H7 (cell line): ENCODE measurements at places on chromosomes 7 and 10. TPM values are rescaled to one million over a fixed set of nuclear protein-coding genes. Genes with fewer than 3 reads are reported as not detected.

DNA sequence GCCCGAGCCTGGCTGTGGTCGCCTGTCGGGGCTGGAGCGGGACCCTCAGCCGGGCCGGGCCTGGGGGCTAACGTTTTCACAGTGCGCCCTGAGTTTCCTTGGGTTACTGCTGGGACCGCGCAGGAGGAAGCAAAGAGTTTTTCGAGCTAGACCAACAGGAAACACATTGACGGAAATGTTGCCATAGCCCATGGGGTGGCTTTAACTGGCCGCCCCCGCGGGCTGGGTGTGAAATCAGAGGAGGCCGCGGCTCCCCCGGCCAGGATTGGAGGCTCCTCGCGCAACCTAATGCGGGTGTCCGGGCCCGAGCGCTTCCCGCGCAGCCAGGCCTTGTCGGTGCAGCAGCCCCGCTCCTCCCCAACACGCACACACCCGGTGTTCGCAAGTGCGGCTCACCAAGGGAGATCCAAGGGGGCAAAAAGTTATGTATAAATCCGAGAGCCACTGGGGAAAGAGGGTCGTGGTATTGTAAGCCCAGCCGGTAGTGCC lies 1.9 kb downstream of the HHEX start:
- peak; percentile 77 for DNase-seq

GRCh38 chr10:34537629-34538231 lies 277.4 kb downstream of the PARD3 start:
- no peak for DNase-seq

GRCh38 chr10:113495553-113495952 lies 57.3 kb upstream of the HABP2 start:
- no peak for DNase-seq

The IRF5 gene
- 0.48 and 0.62 TPM in 2 replicates for total RNA-seq

The SYT15B gene
- total RNA-seq = 0.78 TPM in 1 of 2 replicates, not detected in the other

The ZNF800 gene
- 2.4 and 4.6 TPM in 2 replicates for total RNA-seq

- no peak for DNase-seq
Measured at GRCh38 chr7:77473229-77474005, 57.3 kb upstream of the GSAP start.

- DNase-seq = no peak
Measured at GRCh38 chr7:43803865-43804264, 45.4 kb downstream of the BLVRA start.

The POLR2J2 gene
- total RNA-seq = 0.83 and 1.7 TPM in 2 replicates

GRCh38 chr10:60362461-60362860 lies 27.2 kb downstream of the ANK3 start:
- DNase-seq = peak; percentile 27

DNA sequence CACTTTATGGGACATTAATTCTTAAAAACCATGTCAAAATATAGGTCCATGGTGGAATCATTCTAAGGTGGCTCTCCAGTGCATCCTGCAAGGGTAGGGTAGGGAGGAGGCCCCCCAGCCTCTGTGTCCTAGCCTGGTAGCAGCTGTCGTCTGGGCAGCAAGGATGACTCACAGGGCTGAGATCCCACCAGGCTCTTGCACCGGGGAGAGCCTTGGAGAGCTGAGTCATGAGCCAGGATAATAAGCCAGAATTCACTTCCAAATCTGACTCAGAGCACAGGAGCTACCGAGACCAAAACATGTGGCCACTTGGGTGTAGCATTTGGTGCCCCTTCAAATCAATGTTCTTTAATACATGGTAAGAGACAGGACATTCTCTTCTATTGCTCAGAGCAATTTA lies 298.5 kb downstream of the NEBL start:
- DNase-seq = no peak

The NUTM2B gene
- 0.11 and 0.59 TPM in 2 replicates for total RNA-seq

DNA sequence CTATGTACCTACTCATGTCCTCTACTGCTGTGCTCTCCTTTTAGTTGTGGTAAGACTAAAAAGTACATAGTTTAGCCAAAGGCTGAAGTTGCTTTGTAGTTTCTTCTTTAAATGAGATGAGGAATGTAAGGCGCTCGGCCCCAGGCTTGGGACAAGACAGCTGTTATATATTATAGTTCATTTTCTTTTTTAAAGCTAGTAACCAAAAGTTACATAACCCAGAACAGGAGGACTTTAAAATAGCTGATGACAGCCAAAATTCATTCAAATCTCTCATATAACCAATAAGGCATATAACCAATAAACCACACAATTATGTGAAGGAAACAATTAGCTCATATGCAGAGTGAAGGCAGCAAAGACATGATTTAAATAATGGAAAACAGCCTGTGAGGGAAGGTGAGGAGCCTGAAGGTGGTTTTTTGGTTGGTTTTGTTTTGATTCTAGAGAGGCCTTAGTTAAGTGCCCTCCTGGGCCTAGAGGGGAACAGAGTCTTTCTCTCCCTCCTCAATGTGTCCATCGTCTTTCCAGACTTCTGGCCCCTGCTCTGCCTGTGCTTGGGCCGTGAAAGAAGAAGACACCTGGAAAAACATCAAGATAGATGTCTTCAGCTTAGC lies 35.8 kb downstream of the SLC26A4 start:
- no peak for DNase-seq

The DPCD gene
- 33.4 and 48.7 TPM in 2 replicates for total RNA-seq
